ENCODE measurements at places on chromosomes 1 and 21.

DNA sequence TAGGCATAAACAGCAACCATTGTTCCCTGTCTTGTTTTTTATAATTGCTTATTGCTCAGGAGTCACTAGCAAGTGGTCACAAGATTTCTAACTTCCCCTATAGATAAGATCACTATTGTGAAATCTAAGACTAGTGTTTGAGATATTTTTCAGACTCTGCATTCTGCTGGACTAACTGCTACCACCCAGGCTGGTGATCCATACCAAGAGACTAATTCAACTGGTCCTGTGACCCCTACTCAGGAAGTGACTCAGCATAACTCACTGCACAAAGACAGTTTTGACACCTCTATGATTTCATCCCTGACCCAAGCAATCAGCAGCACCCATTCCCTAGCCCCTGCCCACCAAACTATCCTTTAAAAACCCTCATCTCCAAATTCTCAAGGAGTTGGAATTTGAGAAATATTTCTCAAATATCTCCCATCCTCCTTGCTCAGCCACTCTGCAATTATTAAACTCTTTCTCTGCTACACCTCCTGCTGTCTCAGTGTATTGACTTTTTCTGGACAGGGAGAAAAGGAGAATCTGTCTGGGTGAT lies 52.7 kb downstream of the TRIM33 start:
- DNase-seq, result no peak

GRCh38 chr21:15644489-15644888 lies 85.3 kb upstream of the USP25 start:
- no peak for DNase-seq

- no peak for DNase-seq
These were observed 332.4 kb upstream of the ZP4 start for GRCh38 chr1:238223076-238223640.

DNA sequence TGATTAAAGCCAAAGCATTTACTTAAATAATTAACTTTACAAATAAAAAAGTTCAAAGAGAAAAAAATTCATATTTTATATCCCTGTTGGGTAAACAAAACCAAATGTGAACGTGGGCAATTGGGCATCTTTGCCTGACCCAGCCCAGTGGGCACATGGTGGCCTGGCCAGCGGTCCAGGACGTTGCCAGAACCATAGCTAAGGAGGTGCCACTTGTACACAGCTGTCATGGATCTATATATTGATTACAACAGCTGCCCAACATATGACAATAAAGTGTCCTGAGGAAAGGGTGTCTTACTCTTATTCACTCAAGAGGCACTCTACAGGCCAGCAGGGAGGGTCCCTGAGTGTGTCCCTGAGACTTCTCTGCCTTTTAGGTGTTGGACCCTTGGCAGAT lies 78.5 kb downstream of the BCAR3 start:
- DNase-seq, result no peak

DNA sequence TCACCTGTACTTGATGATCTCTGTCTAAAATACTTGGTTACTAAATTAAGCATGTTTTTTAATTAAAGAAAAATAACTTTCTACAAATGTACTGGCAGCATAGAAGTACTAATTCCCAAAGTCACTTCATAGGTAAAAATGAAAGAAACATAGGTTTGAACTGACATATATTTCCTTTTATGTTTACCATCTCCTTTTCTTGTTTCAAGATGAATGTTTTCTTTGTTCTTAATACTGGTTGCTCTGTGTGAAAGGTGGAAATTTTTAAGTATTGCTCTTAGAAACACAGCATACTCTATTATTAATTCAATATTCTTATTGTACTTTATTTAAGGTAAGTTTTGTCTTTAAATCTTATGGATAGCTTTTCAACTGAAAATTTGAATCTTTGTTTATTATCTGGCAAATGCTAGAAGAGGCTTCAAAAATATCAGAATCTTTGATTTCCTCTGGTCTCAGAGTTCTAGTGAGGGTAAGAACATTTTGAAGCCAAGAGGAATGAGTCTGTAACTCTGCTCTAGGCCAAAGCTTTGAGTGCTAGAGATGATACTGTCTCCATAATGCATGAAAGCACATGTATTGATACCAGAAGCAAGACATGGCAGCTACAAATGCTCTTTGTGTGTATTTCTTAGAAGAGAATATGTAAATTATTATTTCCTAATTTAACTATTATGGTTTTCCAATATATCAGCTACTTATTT lies 18.2 kb downstream of the RRP15 start:
- no peak for DNase-seq

DNA sequence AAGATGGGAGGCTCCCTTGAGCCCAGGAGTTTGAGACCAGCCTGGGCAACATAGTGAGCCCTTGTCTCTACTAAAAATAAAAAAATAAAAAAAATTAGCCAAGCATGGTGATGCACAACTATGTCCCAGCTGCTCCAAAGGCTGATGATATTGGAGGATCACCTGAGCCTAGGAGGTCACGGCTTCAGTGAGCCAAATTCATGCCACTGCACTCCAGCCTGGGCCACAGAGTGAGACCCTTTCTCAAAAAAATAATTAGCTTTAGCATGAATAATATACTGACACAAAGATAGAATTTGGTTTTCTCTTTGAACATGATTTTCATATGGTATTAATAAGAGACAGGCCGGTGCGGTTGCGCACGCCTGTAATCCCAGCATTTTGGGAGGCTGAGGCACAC lies 88.8 kb downstream of the DESI2 start:
- DNase-seq, result no peak

GRCh38 chr21:38817371-38818324 lies 11.9 kb downstream of the ETS2 start:
- no peak for DNase-seq

DNA sequence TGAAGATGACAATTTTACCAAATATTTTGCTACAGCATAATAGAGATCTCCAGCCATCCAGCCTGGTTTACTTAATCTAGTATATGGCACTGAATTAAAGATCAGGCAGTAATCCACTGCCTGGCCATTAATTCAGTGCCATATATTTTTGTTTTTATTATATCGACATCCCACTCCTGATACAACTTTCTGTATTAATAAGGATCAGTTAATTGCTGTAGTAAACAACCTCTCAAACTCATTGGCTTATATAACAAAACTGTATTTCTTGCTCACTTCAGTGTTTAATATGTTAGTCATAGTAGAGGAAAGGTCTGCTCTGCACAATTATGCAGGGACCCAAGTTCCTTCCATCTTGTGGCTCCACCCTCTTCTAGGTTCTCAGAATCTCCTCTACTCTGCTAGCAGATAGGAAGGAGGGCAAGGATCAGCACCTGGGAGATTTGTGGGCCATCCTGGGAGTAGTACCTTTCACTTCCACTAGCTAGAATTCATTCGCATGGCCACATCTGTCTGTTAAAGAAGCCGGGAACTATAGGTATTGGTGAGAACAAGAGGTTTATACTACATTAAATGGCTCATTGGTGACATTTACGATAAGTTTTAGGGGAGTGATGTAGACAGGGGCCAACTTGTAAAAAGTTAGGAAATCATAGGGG lies 3.6 kb upstream of the ZDHHC18 start:
- DNase-seq, result no peak

GRCh38 chr1:115134231-115134630 lies 44.9 kb upstream of the TSPAN2 start:
- DNase-seq, result no peak

DNA sequence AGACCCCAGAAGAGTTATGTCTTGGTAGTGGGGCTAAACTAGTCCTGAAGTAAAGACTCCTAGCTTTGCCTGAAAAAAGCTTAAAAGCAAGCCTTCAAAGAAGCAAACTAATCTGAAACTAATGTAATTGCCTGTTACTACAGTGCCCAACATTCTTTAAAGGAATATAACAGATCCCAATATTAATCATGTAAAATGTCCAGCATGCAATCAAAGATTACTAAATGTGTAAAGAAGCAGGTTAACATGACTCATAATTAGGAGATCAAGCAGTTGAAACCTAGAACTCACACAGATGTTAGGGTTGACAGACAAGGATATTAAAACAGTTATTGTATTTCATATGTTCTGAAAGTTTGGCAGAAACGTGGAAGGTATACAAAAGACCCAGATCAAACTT lies 17.8 kb downstream of the DYRK1A start:
- DNase-seq, result no peak

DNA sequence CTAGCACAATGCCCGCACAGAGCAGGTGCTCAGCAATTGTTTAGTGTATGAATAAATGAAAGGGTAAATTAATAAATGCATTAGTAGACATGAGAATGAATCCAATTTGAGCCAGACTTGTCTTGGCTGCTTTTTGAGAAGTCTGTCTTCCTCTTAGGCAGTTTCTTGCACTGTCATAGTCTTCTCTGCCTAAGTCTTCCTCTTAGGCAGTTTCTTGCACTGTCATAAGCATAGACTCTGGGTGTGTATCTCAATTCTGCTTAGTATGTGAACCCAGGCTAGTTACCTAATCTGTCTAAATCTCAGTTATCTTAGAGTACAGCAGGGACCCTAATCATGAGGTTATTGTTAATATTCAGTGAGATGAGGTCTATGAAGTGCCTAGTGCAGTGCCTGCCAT lies 27.2 kb downstream of the NHLH2 start:
- DNase-seq, result no peak

- no peak for DNase-seq
These were observed 360.0 kb downstream of the HHAT start for GRCh38 chr1:210688512-210689234.

DNA sequence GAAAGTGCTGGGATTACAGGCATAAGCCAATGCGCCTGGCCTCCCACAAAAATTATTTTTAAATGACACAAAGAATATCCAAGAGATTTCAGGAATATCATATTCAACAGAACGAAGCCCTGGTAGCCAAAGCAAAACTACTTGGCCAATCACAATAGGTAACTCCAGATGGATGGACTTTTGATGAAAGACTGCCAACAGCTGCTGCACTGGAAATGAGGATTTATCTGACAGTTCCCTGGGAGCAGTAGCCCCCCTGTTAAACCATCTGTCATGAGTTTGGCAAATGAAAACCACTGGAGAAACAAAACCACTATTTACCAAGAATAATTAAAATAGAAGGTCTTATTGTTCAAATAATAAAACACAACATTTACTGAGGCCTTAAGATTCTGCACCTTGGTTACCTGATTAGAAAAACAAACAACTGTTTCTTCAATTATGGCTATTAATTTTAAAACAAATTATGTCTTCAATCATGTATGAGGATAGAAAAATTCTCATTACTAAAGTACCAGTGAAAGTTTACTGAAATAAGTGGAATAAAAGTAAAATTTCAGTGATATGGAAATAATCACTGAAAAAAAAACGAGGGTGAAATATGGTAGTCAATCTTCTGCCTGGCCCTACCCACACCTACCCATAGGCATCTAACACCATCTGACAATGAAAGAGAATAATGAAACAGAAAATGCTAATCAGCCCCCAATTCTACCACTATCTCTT lies 34.3 kb upstream of the PSMG1 start:
- no peak for DNase-seq

DNA sequence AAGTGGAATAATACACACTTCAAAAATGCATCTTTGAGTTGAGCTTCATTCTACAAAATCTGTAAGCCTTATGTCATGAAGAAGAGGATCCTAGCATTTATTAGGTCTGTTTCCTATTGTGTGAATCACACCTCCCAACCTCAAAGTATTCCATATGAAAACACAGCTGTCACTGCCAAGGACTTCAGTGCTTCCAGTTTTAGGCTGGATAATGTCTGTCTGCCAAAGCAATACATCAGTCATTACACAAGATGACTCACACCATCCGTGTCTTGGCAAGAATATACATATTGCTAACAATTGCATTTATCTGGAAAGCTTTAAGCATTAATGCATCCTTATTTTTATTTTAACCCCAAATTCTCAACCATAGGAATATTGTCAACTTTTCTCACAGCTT lies 125.7 kb upstream of the TMPRSS15 start:
- no peak for DNase-seq
